CD4-positive, alpha-beta memory T cell (primary cell): ENCODE measurements at places on chromosomes 11 and 22. TPM values are rescaled to one million over a fixed set of nuclear protein-coding genes. Genes with fewer than 3 reads are reported as not detected.

- no peak for DNase-seq
Observed at GRCh38 chr22:36445158-36445668, 36.2 kb downstream of the TXN2 start.

- no peak for DNase-seq
Observed at GRCh38 chr11:66186470-66186869, 82.0 kb upstream of the RAB1B start.

- DNase-seq, result no peak
Observed at GRCh38 chr11:92962446-92962845, 7.0 kb upstream of the MTNR1B start.

DNA sequence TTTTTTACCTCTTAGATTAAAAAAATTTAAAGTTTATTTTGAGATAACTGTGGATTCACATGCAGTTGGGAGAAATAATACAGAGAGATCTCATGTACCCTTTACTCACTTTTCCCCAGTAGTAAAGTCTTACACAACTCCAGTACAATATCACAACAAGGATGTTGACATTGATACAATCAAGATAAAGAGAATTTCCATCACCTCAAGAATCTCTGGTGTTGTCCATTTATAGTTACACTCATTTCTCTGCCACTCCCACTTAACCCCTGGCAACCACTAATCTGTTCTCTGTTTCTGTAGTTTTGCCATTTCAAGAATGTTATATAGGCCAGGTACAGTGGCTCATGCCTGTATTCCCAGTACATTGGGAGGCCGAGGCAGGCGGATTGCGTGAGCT, 10.5 kb upstream of the ZBED5 start:
- no peak for DNase-seq

The AIP gene
- 132 TPM for total RNA-seq

The UCP3 gene
- total RNA-seq, result 4.8 TPM

The RIMBP3B gene
- total RNA-seq, result 4.0 TPM

The SCUBE1 gene
- total RNA-seq, result not detected

The ACTN3 gene
- 0.17 TPM for total RNA-seq
